NCI-H524 (cell line): ENCODE measurements at places on chromosomes 5 and 9.
A peak's percentile ranks its signal among the peaks of the same experiment; 100 is the strongest.

DNA sequence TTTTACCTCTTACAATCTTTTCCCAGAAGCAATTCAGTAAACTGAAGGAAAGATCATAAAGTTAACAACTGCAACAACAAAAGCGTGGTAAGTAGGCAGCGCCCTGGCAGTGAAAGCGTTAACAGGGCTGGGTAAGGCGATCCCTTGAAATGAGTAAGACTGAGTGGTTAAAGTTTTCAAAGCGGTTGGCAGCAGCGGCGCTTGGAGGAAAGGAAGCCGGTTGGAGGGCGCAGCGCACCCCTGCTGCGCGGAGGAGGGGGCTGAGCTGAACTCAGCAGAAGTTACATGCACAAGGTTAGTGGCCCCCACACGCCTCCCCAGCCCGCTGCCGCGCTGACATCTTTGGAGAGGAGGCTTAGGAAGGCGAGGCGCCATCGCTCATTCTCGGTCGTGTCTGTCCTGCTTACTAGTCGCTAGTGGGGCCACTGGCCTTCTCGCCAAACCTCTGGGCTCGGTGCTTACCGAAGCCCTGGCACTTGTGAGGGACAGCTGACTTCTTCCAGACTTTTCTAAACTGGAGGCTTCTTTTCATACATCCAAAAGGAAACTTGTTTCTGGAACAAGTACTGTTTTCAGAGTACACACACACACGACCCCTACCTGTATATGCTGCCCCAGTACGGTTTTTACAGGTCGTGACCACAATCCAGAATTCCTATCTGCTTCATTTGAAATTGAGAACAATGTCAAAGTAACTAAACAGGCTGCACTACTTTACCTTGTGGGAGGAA is at the start of gene SH3RF2:
Gene SH3RF2 (plus strand): TSS at position 178 of the 731 bp plus-strand sequence. CDS start 1,351 bp downstream, outside the sequence.
- peak; percentile 62 for DNase-seq

GRCh38 chr9:95126739-95127138 is 190.8 kb downstream of the FANCC start:
- DNase-seq: no peak

GRCh38 chr5:130455175-130455574 is 550.9 kb downstream of the CHSY3 start:
- no peak for DNase-seq

DNA sequence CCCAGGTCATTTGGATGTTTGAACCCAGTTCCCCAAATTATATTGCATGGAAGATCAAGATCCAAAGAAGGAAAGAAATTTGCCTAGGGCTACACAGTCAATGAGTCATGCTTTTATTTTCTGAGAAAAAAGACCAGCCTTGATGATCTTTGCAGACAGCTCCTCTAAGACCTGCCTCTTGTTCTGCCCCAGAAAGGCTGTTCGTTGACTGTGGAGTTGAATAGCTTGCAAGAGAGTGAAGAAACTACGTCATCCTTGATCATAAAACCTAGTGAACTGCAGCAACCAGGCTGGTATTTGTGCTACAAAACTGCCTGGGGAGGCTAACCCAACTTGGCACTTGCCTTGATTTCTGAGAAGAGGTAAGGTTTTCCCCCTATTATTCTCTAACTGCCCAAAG is 263.9 kb downstream of the PAPPA start:
- DNase-seq: no peak

DNA sequence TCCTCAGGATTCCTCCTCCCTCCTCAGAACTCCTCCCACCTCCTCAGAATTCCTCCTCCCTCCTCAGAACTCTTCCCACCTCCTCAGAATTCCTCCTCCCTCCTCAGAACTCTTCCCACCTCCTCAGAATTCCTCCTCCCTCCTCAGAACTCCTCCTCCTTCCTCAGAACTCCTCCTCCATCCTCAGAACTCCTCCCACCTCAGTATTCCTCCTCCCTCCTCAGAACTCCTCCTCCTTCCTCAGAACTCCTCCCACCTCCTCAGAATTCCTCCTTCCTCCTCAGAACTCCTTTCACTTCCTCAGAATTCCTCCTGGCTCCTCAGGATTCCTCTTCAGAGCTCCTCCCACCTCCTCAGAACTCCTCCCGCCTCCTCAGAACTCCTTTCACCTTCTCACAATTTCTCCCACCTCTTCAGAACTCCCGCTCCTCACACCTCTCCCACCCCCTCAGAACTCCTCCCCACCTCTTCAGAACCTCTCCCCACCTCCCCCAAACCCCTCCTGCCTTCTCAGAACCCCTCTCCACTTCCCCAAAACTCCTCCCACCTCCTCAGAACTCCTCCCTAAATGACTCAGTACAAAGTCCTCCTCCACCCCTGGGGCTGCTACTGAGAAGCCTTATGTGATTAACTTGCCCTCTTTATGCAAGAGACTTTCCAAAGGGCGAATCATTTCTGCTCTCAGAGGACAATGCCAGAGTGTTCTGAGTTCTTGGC is 23.2 kb downstream of the SLC46A2 start:
- DNase-seq: no peak

DNA sequence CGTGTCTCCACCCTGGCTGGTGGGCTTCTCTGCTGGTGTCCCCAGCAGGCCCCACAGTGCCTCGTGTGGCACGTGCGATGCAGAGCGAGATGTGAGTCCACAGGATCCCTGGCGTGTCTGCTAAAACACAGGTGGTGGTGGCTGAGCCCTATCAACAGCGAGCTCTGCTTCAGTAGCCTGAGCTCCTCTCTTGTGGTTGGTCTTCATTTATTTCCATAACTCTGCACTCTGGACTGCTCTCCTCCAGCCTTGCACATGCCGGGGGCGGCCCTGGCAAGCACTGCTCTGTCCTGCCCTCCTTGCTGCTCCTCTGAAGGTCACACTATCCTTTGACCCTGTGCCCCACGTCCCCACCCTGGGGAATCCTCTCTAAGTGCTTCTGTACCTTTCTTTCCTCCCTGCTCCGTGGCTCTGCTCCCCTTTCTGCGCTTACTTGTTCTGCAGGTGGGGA is 59.2 kb downstream of the NSUN2 start:
- DNase-seq: no peak

- DNase-seq: no peak
These were observed 145.6 kb downstream of the MUSK start for GRCh38 chr9:110814159-110814558.

DNA sequence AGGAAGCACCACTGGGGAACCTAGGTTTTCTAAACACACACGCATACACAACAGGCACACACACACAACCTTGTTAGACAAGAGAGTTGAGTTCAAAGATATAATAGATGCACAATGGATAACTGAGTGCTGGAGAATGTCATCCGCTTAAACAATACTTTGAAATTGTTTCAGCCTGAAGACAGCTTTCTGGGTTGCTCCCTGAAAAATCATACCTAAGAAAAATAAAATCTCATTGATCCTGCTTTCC is 126.1 kb downstream of the TMEM161B start:
- no peak for DNase-seq

- no peak for DNase-seq
These were observed 78.8 kb downstream of the NLN start for GRCh38 chr5:65800775-65801174.

DNA sequence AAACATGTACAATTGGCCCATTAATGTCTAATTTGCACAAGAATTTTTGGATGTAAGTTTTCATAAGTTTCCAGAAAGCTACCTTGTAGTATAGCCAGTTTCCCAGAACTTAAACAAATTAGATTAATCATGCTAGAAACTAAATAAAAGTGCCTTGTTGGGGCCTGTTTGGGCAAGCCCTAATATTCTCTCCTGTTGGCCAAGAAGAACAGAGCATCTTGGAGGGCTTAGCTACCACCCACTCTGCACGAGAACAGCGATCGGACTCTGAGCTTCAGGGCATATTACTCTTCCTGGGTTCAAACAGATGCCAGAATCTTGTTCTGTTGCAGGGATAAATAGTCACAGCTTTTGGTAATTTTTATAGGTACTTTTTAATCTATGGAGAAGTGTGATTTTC is 88.2 kb downstream of the GAS1 start:
- DNase-seq: no peak

DNA sequence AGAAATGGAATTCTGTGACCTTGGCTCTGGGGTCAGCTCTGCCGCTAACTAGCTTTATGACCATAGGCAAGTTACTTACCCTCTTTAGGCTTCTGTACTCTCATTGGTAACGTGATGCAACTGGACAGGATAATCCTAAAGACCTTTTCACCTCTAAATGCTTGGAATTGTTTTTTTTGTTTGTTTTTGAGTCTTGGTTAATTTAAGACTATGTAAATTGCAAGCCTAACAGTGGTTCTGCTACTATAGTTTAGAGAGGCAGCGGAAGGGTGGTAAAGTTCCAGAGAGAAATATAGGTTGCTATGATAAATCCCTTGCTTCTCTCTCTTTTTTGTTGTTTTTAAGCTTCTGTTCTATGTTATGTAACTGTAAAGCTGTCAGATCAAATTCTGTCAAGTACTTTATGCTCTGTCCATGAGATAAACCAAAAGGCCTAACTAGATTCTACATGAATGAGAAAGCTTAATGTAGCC is 17.6 kb downstream of the FAM169A start:
- no peak for DNase-seq

DNA sequence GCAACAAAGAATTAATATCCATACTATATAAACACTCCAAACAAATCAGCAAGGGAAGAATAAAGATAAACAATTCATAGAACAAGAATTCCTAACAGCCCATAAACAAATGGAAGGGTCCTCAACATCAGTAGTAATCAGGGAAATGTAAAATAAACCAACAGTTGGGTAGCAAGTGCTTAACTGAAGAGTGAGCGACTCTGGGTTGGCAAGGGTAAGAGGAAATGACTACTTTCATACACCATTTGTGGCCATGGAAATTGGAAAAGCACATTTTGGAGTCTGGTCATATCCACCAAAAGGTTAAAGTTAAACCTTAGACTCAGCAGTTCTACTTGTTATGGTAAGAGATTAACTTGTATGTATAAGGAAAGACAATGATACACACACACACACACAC is 17.4 kb upstream of the RORB start:
- DNase-seq: no peak

DNA sequence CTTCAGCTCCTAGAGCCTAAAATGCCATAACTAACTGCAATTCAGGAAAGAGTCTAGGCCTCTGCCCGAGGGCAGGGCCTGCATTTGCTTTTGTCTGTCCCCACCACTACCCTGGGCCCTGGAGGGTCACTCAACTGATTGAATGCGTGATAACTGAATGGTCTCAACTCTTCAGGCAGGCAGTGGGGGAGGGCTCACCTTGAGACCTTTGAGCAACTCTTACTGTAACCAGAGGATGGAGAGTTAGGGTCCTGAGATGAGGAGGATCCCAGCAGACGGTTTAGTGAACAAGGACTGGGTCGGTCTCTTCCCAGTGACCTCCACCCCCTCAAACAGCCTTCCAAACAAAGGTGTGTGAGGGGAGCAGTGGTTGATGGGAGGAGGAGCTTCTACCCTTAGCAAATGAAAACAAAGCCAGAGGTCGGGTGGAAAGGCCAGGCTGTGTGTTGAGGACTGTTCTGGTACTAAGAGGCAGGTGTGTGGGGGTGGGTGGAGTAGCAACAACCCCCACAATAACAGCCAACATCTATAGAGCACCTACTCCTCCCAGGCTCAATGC is 59.4 kb downstream of the CXXC5 start:
- no peak for DNase-seq

- DNase-seq: no peak
These were observed 25.9 kb upstream of the ANKRD55 start for GRCh38 chr5:56259002-56259511.

- no peak for DNase-seq
These were observed 23.7 kb upstream of the TNC start for GRCh38 chr9:115141612-115142011.

DNA sequence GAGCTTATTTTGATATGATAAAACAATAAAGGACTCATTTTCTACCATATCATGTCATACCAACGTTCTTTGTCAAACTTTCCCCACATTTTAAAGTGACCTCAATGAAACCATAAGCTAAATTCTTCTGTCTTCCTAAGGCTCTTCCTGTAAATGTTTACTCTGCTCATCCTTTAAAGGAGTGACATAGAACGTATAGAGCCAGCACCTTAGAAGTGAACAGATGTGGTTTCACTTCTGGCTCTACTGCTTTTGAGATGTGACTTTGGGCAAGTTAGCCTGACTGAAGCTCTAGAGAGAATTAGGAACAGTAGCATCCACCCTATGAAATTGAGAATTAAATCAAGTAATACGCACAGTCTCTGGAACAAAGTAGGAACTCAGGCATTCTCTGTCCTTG is 24.1 kb downstream of the SAR1B start:
- DNase-seq: no peak

GRCh38 chr5:76859591-76860247 is 9.9 kb downstream of the S100Z start:
- no peak for DNase-seq

DNA sequence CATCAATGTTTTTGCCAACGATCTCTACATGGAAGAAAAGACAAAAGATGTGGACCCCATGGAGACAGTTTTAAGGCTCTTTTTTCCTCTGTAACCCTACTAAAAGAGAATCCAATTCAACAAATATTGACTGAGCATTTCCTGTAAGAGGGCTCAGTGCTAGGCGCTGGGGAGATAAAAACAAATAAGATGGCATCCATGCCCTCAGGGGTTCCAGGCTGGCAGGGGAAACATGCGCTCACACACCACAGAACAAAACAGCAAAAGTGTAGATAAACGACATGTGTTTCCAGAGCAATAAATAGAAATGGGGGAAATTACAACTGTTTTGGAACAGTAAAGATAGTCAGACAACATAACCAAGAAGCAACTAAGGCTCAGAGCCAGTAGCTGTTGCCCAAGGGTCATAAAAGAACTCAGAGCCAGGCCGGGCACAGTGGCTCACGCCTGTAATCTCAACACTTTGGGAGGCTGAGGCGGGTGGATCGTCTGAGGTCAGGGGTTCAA is 25.2 kb downstream of the ZNF608 start:
- no peak for DNase-seq

DNA sequence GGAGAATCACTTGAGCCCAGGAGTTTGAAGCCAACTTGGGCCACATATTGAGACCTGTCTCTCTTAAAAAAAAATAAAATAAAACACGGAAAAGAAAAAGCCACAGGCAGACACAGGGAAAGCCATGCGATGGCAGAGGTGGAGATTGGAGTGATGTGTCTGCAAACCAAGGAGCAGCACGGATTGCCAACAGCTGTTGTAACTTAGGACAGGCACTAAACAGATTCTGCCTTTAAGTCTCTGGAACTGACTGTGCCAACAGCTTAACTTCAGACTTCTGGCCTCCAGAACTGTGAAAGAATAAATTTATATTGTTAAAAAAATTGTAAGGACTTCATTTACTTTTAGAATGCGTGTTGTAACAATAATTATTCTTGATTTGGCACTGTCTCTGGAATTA is 318.5 kb upstream of the CHD1 start:
- DNase-seq: no peak

DNA sequence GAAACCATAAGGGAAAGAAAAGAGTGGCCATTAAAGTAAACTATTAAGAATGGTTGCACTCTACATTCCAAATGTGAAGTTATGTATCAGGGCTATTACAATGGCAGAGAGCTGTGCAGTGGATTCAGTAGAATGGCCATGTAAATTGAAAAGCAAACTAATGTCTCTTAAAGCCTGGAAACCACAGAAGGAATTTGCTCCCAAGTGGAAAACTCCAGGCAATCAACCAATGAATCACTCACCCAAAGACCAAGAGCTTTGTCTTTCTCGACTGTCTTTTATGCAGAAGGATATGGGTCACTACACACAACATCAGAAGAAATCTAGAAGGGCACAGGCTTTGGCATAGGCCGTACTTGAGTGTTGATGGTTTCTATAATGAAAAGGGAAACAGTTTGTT is 114.9 kb downstream of the TLE1 start:
- no peak for DNase-seq

GRCh38 chr5:72130351-72130761 is 23.1 kb downstream of the MAP1B start:
- no peak for DNase-seq

- no peak for DNase-seq
These were observed 1854.6 kb upstream of the WWC1 start for GRCh38 chr5:166436872-166437271.

GRCh38 chr5:72241346-72242003 is 78.6 kb downstream of the MRPS27 start:
- no peak for DNase-seq
